Femur (tissue), 1 donor: ENCODE measurements at places on chromosomes 1 and 21.

DNA sequence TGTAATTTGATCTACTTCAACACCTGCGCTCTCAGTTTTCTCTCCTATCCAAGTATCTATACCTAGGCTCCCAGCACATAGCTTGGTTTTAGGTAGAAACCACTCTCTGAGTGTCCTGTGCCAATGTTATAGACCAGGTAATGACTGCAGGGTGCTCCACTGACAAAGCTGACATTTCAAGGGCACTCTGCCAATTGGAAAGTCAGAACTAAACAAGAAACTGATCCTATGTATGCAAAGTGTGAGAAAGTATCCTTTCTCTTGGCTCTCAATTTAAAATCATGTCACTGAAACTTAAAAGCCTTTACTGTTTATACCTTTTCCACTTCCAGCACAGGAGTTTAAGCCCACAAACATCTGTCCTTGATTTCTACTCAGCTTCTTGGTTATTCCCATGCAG, 45.0 kb upstream of the AIM2 start:
- DNase-seq: no peak

GRCh38 chr1:192539297-192540092, 36.1 kb upstream of the RGS1 start:
- DNase-seq: peak; percentile 74

GRCh38 chr1:165313903-165314302, 42.6 kb downstream of the LMX1A start:
- no peak for DNase-seq

GRCh38 chr1:109925159-109925990, 14.7 kb downstream of the CSF1 start:
- no peak for DNase-seq

GRCh38 chr1:56330391-56331026, 248.9 kb downstream of the PLPP3 start:
- DNase-seq: no peak

DNA sequence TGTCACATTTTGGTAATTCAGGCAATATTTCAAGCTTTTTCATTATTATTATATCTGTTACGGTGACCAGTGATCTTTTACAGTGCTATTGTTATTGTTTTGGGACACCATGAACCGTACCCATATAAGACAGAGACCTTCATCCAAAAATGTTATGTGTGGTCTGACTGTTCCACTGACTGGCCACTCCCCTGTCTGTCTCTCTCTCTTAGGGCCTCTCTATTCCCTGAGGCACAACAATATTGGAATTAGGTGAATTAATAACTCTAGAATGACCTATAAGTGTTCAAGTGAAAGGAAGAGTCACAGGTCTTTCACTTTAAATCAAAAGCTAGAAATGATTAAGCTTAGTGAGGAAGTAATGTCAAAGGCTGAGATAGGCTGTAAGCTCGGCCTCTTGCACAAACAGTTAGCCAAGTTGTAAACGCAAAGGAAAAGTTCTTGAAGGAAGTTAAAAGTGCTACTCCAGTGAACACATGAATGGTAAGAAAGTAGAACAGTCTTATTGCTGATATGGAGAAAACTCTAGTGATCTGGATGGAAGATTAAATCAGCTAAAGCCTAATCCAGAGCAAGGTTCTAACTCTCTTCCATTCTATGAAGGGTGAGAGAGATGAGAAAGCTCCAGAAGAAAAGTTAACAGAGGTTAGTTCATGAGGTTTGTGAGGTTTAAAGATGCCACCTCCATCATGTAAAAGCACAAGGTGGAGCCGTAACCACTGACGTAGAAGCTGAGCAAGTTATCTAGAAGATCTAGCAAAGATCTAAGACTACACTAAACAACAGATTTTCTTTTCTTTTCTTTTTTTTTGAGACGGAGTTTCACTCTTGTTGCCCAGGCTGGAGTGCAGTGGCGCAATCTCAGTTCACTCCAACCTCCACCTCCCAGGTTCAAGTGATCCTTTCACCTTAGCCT, 19.7 kb upstream of the DIPK1A start:
- no peak for DNase-seq

- DNase-seq: no peak
Observed at GRCh38 chr1:76620371-76620770, 246.9 kb upstream of the ST6GALNAC5 start.

DNA sequence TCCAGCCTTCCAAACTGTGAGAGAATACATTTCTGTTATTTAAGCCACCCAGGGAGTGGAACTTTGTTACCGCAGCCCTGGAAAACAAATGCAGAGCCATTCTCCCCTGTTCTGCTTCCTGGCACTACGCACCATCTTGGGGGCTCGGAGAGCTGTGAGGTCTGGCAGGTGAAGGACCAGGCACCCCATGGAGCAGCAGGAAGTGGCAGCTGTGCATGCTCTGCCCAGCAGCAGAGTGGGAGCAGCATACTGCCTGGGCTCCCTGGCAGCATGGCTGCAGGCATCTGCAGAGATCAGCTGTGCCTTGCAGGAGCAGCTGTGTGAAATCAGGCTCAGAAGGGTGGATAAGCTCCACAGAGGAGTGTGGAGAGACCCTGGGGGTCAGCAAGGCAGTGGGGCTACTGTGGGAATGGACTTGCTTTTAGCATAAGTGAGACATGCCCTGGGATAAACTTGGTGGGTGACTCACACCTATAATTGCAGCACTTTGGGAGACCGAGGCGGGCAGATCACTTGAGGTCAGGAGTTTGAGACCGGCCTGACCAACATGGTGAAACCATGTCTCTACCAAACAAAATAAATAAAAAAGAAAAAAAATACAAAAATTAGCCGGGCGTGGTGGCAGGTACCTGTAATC, 17.7 kb upstream of the ZSCAN20 start:
- no peak for DNase-seq

- peak; percentile 0 for DNase-seq
Observed at GRCh38 chr1:22190251-22190650, 47.4 kb upstream of the WNT4 start.

DNA sequence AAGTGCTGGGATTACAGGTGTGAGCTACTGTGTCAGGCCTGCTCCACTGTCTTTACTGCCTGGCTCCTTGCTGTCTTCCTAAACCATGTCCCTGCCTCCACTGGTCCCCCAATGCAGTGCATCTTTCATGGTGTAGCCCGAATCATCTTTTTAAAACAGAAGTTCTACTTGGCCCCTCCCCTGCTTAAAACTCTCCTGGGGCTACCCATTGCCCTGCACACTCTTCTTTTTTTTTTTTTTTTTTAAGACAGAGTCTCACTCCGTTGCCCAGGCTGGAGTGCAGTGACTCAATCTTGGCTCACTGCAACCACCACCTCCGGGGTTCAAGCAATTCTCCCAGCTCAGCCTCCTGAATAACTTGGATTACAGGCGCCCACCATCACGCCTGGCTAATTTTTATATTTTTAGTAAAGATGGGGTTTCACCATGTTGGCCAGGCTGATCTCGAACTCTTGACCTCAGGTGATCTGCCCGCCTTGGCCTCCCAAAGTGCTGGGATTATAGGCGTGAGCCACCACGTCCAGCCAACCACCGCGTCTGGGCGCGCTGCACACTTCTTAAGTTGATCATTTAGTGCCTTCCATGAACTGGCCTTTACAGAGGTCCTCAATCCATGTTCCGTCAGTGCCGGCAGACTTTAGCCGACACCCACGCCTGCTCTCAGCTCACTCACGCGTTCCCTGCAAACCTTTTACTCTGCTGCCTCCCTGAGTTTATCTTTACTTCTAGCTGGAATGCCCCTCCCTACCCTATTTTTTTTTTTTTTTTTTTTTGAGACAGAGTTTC, 2.4 kb downstream of the FCN3 start:
- no peak for DNase-seq

DNA sequence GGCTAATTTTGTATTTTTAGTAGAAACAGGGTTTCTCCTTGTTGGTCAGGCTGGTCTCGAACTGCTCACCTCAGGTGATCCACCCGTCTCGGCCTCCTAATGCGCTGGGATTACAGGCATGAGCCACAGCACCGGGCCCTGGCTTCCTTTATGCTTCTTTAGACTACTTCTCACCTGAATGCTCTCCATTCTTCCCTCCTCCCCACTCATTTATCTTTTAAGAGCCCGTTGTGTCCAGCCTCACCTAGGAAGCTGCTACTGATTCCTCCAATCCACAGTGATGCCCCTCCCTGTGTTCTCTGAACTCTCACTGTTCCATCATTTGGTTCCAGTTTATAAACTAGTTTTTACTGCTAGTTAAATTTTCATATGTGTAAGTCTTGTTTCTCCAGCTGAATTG, 44.9 kb upstream of the NR5A2 start:
- no peak for DNase-seq

DNA sequence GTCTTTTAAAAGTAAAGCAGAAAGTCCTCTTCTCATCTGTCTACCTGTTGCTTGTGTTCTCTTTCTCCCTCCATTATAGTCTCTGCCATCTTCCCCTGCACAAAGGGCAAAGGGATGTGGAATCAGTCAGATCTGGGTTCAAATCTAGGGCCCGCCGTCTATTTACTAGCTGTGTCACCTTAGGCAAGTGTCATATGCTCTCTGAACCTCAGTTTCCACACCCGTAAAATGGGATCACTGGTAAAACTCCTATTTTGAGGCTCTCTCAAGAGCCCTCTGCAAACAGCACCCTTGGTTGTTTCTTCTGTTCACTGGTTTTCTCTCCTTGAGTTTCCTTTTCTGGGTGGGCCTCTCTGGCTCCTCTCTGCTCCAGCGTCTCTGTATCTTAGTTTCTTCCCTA, 2.6 kb upstream of the PTPRU start:
- DNase-seq: no peak

DNA sequence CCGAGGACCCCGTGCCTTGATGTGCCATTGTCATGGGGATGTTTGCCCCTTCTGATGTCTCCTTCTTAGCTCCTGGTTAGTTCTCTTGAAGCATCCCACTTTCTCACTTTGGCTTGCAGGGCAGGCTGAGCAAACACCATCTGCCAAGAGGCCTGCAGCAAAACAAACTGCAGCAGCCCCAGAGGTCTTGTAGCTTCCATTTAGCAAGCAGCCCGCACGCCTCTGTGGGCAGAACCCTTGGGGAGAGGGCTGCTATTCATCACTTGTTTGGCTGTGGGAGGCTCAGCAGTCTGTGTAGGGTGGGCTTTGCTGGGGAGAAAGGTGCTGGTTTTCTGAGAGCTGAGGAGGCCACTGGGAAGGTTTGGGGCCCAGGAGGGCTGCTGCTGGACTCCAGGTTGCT, 56.7 kb downstream of the KCNC4 start:
- no peak for DNase-seq

DNA sequence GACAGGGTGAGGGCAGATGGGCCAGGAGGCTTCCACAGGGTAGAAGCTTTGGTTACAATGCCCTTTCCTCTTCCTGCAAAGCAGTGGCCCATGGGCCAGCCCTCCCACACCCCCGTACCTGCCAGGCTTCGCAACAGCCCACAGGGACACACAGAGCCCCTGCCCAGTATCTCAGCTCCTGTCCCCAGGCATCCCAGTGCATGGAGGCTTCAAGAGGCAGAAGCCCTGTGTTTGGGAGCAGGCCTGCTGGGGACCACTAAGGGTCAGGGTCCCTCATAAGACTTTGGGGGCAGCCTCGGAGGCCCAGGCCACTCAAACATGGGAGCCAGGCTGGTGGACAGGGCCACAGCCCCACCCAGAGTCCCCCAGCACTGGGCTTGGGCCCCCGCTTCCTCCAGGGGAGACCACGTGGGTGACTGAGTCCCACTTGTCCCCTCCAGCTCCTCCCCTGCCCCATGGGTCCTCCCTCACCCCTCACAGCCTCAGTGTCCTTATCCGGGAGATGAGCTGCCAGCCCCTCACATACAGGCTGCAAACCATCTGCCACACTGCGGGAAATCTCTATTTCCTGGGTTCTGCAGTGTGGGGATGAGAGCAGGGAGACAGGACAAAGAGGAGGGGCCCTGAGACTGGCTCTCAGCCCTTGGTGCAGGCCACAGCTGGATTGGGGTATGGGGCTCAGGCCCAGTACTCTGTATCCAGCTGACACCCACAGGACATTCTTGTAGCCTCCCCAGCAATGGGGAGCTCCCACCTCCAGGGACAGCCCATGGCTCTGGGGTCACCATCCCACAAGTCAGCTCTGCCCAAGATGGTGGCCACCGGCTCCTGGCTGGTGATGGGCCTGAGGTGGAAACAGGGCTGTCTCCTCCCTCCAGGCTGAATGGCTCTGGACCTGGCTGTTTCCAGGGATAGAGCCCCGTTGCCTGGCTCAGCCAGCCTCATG, 50.7 kb downstream of the WNT9A start:
- DNase-seq: peak; percentile 18

- DNase-seq: peak; percentile 28
Observed at GRCh38 chr1:99004254-99004860, 304 bp downstream of the PLPPR5 start.

DNA sequence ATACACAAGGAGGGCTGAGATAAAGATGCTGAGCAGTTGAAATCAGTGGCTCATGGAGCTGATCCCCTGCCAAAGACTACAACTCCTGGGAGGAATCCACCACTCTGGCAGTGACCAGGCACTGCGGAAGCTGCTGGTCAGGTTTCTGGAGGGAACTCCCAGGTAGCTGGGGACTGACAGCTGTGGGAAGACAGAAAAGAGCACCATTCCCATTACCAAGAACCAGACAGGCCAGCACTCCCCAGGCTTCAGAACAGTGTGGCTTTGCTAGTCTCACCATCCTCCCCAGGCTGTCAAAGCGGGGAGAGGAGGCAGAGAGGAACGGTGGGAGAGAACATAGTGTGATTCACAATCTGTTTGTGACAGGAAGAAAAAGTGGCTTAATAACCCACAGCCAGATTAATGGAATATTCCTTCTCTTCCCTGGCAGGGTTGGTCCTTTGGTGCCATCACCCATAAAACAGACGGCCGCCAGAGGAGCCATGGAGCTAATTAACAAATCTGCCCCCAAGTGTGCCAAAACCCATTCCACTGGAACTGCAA, 92.1 kb downstream of the MAB21L3 start:
- no peak for DNase-seq

- peak; percentile 76 for DNase-seq
Observed at GRCh38 chr1:225427235-225428067, at the start of gene LBR. LBR (minus strand) TSS chr1:225428038; CDS start chr1:225424075, 3,963 bp downstream.

GRCh38 chr1:4119516-4120220, 219.6 kb upstream of the C1orf174 start:
- no peak for DNase-seq

DNA sequence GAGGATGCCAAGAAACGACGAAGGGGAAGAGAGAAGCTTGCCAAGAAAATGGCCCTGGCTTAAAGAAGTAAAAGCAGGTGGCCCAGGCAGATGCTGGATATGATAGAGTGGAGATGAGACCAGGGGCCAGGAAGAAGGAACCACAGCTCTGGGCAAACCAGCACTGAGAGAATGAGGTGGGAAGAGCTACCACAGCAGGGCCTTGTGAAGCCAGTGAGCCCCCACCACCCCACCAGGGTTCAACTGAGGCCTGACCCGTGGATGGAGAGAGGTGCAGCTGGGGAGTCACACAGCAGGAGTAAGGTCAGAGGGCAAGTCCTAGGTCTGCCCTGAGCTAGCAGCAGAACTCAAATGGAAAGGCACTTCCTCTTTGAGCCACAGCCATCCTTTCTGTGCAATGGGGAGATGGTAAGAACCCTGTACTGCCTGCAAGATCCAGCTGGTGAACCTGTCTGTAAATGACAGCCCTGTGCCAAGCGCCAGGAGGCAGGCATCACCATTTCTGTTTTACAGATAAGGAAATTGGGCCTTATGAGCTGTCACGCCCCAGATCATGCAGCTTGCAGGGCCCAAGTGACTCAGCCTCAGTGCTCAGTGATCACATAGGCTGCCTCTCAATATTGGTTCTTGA, 8.5 kb downstream of the SH3BGRL3 start:
- no peak for DNase-seq

GRCh38 chr1:157307491-157307890, 169.3 kb upstream of the ETV3 start:
- DNase-seq: no peak

- DNase-seq: no peak
Observed at GRCh38 chr1:76012341-76013205, 62.0 kb upstream of the ST6GALNAC3 start.
